ENCODE measurements at places on chromosomes 5 and 9.
A peak's percentile ranks its signal among the peaks of the same experiment; 100 is the strongest.

DNA sequence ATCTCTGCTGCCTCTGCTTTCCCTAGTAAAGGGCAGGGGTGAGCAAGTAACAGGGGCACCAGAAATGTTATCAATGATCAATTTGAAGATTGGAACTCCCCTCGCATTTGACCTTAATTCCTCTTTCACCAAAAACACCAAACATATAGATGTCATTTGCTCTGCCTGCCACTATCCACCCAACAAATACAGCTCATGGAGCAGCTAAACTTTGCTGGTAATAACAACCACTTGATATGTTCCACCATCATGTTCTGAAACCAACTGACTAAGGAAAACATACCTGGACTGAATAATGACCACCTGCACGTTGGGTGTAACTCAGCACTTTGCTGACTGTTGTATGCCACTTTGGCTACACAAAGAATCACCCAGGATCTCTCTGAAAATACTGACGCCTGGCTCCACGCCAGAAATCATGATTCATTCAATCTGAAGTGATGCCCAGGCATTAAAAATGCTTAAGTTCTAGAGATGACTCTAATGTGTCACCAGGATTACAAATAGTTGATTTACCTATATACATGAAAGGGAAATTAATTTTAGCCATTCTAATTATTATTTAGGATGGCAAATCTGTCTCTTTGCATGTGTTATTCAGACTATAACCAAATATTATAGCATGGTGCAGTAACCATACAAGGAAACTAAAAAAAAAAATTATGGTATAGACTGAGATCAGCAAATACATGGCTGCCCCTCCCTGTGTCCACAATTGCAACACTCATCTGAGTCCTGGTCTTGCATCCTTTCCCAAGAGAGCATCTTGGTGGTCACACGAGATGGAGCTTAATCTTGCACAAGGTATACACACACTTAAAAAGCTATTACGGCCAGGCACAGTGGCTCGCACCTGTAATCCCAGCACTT, 43.1 kb upstream of the TTC39B start:
- no peak for DNase-seq

DNA sequence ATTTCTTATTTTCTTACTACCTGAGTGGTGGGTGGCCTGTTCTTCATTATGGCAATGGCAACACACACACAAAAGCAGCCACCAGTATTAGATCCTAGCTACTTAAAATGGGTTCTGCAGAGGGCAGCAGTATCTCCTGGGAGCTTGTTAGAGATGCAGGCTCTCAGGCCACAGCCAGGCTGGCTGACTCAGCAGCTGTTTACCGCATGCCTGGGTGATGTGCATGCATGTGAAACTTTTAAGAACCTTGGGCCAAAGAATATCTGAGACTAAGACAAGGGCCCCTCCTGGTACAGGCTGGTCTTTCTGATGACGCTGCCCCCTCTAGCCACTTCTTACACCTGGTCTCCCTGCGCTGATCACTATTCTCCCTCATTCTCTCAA, 399.0 kb downstream of the MED10 start:
- DNase-seq: no peak

- DNase-seq: peak; percentile 87
Measured at GRCh38 chr5:157172403-157172802, 6.3 kb upstream of the GARIN3 start.

- DNase-seq: no peak
Measured at GRCh38 chr9:37229882-37230482, 109.6 kb downstream of the ZCCHC7 start.

DNA sequence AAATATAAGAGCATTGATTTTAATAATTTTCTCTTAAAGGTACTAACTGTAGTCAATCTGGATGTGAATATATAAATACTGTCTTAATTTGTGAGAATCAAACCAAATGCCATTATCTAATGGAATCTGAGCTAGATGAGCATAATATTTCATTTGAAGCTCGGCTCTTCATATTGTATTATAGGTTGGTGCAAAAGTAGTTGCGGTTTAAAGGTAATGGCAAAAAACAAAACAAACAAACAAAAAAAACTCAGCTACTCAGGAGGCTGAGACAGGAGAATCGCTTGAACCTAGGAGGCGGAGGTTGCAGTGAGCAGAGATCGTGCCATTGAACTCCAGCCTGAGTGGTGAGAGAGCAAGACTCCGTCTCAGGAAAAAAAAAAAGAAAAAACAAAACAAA, 96.4 kb downstream of the CFAP90 start:
- no peak for DNase-seq

DNA sequence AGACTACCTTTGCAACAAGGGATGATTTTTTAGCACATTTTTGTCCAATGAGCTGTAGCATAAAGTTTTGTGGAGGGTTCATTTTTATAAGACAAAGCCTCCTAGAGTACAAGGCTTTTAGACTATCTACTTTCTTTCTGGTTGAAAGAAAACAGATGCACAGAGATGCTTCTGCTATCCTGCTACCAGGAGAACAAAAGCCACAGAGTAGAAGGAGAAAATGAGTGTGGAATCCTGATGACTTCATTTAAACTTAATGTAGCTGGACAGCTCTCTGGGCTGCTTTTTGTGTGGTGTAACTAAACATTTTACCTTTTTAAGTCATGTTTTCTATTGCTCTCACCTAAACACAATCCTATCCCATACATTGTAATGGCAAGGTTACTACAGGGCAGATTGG, 1009.4 kb downstream of the TLE1 start:
- no peak for DNase-seq

DNA sequence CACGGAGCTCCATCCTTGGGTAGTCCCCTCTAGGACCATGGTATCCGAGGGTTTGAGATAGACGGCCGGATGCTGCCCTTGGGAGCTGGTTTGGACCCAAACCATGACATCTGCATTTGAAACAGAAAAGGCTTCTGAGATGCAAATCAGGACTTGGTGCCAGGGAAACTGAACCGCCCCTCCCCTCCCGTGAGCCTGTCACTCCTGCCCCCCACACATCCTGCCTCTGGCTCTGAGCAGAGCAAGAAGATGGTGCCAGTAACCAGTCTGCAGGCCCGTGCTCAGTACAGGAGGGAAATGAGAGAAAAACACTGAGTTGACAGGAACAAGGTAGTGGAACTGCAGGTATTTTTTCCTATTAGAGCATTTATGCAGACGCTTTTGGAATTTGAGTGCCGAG, 18.6 kb downstream of the ARPC5L start:
- DNase-seq: no peak

- DNase-seq: no peak
Measured at GRCh38 chr5:20617841-20618240, 629.8 kb upstream of the CDH18 start.

DNA sequence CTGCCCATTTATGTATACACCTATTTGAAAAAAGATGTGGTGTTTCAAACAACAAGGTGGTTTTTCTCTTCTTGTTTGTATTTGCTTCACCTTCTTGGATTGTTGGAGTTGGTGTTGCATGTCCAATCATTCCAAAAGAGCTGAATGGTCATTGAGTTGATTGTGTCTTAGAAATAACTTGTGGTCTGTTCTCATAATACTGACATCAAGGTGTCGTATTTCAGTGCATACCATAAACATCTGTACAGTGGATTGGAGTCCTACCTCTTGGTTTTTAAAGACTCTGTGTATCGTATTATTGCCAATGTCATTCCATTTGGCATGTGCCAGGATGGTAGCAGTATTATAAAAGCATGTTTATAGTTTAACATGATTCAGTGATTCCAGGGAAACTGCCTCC, 73.2 kb downstream of the TRIO start:
- DNase-seq: no peak

GRCh38 chr5:37355161-37355560, 15.7 kb downstream of the NUP155 start:
- DNase-seq: no peak

DNA sequence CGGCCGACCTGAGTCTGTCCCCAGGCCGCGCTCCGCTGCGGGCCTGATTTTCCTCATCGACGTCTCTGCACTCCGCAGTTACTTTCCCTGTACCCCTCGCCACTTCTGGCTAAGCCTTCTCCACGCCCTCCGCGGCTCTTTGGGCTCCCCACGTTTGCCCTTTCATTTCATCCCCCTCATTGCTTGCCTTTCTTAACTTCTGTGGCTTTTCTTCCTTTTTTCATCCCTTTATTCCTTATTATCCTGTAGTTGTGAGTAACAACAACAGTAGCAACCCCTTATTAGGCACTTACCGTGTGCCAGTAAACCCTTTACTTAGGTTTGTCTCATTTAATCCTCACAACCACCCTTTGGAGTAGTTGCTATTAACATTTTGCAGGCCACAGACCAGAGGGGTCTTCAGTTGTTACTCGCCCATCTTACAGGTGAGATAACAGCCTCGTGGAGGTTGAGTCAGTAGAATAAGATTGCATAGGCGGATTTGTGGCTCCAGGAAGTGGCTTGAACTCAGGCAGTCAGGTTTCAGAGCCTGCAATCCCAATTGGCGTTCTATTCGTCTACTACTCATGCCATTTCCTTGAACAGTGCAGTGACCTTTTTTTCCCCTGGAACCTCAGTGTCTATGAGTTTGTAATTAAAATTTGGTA, 724 bp downstream of the TCERG1 start:
- peak; percentile 21 for DNase-seq

GRCh38 chr5:32805971-32806638, 95.0 kb downstream of the NPR3 start:
- no peak for DNase-seq

DNA sequence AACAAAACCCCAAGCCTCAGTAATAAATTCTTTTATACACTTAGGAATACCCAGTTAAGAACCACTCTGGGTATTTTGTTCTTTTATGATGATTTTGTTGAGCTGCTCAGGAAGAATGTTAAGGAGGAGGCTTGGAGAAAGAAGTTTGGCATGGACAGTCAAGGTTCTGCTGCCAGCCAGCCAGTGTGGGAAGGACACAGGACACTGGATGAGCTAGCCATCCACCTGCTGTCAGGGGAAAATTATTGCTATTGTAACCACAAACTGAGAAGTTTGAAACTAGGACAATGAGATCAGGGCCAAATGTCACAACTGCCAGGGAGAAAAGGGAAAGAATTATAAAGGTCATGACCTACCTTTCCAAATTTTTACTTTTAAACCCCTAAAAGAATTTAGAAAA, 25.9 kb upstream of the ADAMTSL1 start:
- DNase-seq: no peak

DNA sequence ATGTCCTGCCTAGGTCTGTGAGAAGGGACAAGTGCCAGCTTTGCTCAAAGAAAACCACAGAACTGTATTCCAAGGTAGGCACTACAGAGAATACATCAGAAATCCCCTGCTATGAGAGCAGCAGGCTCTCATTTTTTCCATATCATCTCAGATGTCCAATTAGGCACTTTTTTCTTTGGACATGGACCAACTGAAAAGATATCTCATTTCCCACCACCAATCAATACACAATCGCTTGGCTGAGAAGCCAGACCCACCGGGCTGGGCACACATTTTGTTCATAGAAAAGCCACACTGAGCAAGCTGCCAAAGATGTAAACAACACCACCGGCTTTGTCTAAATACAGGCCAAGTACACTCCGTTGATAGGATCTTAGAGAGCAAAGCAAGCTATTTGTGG, 25.9 kb downstream of the STOM start:
- no peak for DNase-seq

DNA sequence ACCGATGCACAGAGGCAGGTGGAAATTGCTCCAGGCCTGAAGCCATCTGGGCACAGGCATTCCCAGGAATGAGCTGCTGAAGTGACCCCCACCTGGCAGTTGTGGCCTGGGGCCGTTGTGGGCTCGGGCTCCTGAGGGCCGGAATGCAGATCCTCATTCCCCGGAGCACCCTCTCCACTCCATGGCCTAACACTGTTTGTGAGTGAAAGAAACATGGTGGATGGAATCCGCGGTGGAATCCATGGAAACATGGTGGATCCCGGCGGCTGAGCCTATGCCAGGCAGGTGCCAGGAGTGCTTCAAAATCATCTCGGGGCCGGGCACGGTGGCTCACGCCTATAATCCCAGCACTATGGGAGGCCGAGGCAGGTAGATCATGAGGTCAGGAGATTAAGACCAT, 3.6 kb upstream of the SARDH start:
- DNase-seq: no peak

DNA sequence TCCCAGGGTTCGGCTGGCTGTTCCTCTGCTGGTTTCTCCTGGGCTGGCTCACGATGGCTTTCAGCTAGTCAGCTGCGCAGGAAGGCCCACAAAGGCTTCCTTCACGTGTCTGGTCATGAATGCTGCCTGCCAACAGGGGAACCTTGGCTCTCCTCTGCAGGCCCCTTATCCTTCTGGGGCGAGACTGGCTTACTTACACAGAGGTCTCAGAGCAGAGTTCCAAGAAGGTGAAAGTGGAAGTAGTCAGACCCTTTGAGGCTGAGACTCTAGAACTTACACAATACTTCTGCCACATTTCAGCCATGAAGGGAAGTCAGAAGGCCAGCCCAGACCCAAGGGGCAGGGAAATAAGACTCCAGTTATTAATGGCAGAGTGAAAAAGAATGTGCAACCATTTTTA, 99.5 kb downstream of the LHFPL2 start:
- no peak for DNase-seq

- DNase-seq: no peak
Measured at GRCh38 chr9:83220730-83221129, 157.8 kb upstream of the RASEF start.

DNA sequence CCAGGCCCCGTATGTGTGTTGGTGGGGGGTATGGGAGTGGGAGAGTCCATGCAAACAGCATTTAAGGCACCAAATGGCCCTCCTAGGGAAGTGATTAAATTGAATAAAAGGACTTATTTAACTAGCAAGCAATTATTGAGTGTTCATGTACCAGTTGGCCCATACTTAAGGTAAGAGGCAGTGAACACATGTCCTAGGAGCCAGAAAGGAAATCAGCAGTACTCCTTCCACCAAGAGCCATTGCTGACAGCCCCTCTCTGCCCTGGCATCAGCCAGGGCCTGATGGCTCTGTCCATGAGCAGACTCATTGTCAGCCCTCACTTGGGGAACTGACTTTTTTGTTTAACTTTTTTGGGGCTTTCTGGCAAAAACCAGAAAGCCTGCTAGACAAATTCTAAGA, 10.4 kb upstream of the SHROOM1 start:
- DNase-seq: no peak

- no peak for DNase-seq
Measured at GRCh38 chr9:8419596-8420275, 620.2 kb upstream of the DMAC1 start.

DNA sequence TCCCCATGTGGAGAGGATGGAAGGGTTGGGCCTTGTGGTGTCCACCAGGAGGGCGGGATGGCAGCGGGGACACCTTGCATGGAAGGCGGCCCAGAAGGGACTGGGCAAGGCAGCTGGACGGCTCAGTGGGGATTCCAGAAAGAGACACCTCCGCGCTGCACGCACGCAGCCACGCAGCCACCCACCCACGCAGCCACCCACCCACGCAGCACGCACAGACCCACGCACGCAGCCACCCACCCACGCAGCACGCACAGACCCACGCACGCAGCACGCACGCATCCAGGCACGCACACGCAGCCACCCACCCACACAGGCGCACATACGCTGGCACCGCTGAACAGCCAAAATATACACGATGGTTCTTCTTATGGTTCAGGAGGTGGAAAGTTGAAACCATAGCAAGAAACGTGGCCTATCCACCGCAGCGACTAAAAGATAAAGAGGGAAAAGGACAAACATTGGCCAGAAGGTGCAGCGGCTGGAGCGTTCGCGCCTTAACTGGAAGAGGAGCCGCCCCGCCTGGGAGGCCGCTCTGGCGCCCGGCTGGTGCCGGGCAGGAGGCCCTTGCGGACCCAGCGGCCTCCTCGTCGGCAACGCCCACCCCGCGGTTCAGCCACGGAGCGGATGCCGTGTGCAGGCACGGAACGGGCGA, 22.2 kb upstream of the EXOC3 start:
- DNase-seq: no peak

Measured in CD4-positive, alpha-beta T cell treated with Interleukin-10 for 1 hour (primary cell).